ENCODE measurements at places on chromosomes 1 and 21.

GRCh38 chr21:33373451-33373850 is 29.8 kb upstream of the IFNGR2 start:
- DNase-seq, result no peak

DNA sequence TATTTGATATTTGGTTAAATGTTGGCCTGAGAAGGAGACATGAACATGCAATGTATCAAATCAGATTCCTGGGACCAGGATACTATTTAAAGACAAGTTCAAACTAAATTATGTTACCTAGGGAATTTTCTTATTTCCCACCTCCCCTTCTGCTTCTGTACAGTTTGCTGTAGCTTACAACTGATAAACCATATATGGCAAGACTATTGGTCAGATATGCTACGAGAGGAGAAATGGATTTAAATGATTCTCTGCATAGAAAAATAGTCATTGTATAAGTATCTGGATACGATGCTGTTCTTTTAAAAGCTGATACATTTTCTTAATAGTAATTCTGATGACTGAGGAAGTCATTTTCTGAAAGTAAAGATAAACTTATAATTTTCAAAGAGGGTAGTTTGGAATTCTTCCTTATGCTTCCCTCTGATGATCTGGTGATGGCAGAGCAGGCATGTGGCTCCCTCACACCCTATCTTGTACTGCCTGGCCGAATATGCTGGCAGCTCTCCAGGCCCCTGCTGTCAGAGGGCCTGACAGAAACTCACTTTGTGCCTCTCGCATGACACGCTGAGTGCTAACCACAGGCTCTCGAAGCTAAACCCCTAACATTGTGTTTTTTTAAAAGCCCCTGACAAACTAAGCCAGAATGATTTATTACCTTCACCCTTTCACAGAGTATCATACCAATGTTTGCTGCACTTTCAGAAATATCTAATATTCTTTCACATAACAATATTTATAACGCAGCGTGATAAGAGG is 19.4 kb downstream of the RRP15 start:
- DNase-seq, result no peak

DNA sequence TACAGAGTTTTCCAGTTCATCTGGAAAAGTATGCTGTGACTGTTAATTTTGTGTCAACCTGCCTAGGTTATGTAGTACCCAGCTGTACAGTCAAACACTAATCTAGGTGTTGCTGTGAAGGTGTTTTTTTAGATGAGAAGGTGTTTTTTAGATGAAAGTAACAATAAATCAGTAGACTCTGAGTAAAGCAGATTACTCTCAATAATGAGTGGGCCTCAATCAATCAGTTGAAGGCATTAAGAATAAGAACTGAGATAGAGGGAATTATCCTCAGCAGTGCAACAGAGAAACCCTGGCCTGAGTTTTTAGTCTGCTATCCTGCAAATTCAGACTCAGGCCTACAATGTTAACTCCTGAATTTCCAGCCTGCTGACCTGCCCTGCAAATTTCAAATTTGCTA is 33.5 kb downstream of the SCAF4 start:
- DNase-seq, result no peak

DNA sequence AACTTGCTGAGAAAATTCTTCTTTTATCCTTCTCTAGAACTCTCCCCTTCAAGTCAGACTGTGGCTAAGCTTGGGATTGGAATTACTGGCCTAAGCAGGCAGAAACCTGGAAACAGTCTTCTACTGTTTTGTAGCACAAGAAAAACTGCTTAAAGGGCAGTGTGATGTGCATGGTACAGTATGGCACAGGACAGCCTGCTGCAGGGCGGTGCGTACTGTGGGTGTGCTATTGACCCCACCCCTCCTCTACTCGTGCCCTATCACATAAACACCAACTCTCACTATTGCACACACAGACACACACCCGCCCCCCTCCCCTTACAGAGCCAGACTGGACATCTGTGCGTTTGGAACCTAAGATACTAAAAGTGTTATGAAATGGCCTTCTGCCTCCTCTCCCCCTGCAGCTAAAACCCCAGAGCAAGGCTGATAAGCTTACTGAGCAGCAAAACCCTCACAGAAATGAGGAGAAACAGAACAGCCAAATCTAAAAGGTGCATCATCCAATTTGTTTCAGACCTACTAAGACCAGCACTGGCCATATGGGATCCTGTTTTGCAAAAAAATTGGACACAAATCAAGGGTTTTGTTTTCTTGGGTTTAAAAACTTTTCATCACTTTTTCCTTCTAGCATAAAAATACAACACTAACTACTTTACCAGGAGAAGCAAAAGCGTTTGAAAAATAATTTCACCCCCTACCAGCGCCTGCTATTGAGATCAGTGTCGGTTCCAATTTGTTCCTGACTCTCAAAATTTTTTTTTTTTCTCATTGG is 355.8 kb upstream of the LYPLAL1 start:
- DNase-seq, result no peak

DNA sequence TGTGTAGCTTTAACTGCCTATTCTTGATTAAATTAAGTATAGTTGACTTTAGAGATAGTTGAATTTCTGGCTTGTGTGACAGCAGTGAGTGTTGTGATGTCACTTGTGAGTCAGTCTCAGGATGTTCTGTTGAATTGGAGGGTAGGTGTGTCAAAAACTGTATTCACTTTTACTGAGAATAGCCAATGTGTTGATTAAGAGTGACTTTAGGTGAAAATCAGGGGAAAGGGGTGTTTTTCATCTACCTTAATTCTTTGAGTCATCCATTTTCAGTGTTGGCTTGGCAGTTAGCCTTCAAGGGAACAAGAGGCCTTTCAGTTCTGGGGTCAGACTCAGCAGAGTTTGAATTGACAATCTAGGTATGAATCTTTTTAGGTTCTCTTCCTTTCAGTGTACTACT is 75.9 kb downstream of the CDC14A start:
- no peak for DNase-seq

DNA sequence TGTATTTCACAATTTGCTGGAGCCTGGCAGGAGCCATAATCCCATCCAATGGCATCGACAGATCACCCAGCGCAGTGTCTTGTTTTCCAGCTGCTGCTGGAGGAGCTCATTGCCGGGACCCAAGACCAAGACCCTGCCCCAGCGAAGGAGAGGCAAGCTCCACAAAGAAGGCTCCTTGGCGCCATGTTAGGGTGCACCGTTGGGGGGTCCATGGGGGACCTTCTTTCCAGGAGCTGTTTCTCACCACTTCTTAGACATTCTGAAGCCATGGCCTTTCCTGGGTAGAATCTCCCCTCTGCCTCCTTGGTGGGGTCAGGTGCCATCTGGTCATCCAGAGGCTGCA is 31.1 kb downstream of the AJAP1 start:
- DNase-seq, result no peak

DNA sequence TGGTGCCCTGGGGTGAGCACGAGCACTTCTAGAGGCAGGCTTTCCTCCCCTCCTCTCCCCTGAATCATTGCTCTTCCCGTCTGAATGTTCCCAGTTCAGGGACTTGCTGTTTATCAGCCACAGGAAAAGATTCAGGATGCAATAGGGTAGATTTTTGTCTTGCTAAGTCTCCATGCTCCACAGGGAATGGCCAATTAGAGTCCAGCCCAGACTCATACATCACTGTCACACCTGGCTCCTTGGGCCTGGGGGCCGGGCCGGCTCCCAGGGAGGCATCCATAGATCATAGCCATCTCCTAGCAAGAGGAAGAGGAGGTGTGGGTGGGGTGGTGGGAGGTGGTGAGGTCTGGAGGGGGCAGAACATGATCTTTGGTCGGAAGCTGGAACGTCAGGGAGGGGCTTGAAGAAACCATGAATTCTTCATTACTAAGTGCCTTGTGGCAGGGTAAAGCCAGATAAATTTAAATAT is 83.4 kb downstream of the LRRN2 start:
- DNase-seq, result no peak

DNA sequence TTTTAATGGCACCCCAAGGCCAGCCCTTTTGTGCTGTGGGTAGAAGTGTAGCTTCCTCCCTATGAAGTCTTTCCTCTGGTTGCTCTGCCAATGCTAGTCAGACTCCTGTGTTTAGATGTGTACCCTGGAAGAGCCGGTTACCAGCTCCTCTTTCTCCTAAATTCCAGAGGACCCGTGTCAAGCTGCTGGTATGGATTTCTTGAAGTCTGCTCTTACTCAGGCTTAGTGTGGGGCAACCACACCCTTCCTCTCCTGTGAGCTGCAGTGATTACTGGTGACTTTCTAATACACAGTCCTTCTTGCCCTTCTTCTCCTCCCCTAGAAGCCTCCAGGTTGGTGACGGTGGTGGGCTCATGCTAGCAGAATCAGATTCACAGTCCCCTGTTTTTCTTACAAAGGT is 74.1 kb upstream of the AKT3 start:
- DNase-seq, result no peak

GRCh38 chr1:20154301-20154831 is 15.2 kb downstream of the PLA2G2F start:
- DNase-seq, result no peak

- DNase-seq, result no peak
Measured at GRCh38 chr1:214270097-214270650, 10.8 kb upstream of the SMYD2 start.

GRCh38 chr1:147897029-147897752 is 5.4 kb upstream of the GJA8 start:
- DNase-seq, result no peak

DNA sequence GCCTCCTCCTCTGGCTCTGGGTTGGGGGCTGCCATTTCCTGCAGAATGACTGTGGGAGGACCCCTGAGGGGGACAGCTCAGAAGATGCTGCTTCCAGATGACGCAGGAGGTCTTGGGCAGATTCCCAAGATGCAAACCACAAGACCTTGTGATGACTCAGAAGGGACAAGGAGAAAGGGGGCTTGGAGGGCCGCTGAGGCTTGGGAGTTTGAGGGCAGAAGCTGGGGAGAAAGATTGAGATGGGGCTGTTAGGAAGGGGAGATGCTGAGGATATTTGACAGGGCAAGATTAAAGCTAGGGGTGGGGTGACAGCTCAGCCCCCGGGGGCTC is 7.5 kb downstream of the PTPRU start:
- no peak for DNase-seq

GRCh38 chr1:235058695-235059094 is 69.9 kb downstream of the TOMM20 start:
- DNase-seq, result no peak

Measured in AML-193 (cell line).